ENCODE measurements at places on chromosomes 4 and X.

DNA sequence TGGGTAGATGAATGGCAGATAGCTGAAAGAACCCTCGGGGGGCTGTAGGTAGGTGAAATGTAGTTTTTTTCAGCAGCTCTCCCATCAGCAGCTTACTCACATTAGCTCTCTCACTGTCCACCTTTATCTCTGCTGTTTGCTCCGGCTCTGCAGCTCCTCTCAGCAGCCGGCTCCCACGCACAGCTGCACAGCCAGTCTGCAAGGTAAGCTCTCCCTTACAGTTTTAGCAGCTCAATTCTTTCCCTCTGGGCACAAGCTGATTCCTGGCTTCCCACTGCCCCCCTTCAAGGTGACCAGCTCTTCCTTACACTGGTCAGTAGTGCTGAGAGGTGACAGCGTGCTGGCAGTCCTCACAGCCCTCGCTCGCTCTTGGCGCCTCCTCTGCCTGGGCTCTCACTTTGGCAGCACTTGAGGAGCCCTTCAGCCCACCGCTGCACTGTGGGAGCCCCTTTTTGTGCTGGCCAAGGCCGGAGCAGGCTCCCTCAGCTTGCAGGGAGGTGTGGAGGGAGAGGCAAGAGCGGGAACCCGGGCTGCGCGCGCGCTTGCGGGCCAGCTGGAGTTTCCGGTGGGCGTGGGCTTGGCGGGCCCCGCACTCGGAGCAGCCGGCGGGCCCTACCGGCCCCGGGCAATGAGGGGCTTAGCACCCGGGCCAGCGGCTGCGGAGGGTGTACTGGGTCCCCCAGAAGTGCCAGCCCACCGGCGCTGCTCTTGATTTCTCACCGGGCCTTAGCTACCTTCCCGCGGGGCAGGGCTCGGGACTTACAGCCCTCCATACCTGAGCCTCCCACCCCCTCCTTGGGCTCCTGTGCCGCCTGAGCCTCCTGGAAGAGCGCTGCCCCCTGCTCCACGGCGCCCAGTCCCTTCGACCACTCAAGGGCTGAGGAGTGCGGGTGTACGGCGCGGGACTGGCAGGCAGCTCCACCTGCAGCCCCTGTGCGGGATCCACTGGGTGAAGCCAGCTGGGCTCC, 393.6 kb downstream of the CENPC start:
- no peaks in the 10 kb centered on the region for H3K36me3 ChIP-seq
- no peak for DNase-seq
- no peak overlapping the region for H3K27ac ChIP-seq
- no peaks in the 10 kb centered on the region for H3K27me3 ChIP-seq
- no peak overlapping the region for H3K4me3 ChIP-seq

GRCh38 chrX:43349363-43349762, 306.7 kb upstream of the MAOA start:
- no peaks in the 10 kb centered on the region for H3K36me3 ChIP-seq
- peak; percentile 23 for DNase-seq
- H3K27ac ChIP-seq: no peak overlapping the region
- no peak overlapping the region for H3K4me3 ChIP-seq

DNA sequence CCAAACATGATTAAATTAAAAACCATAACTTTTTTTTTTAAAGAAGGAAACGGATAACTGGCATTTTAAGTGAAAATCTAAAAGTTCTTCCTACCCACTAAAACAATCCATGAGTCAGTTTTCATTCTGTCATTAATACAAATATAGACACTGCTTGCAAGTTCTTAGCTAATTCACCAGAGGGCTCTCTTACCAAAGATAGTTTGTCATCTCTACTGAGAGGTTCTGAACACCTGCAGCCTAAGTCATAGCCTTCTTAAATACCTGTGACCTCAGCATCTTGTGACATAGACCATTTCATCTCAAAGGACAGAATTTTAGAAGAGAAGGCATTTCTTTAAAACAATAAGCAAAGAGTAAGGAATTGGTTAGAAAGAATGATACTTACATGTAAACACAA, 65.3 kb upstream of the FAM120C start:
- no peak overlapping the region for H3K4me3 ChIP-seq
- peak; percentile 9 for DNase-seq
- H3K27ac ChIP-seq: no peak overlapping the region

- DNase-seq: no peak
- H3K4me1 ChIP-seq: peaks cover 3% of the 10 kb centered on the region
- H3K27ac ChIP-seq: no peak overlapping the region
- H3K36me3 ChIP-seq: no peaks in the 10 kb centered on the region
Measured at GRCh38 chr4:158816955-158817354, 48.1 kb downstream of the FNIP2 start.

GRCh38 chr4:41572956-41573355, 35.0 kb downstream of the LIMCH1 start:
- H3K4me3 ChIP-seq: no peak overlapping the region
- no peak overlapping the region for H3K27ac ChIP-seq
- no peak for DNase-seq
- no peaks in the 10 kb centered on the region for H3K4me1 ChIP-seq

DNA sequence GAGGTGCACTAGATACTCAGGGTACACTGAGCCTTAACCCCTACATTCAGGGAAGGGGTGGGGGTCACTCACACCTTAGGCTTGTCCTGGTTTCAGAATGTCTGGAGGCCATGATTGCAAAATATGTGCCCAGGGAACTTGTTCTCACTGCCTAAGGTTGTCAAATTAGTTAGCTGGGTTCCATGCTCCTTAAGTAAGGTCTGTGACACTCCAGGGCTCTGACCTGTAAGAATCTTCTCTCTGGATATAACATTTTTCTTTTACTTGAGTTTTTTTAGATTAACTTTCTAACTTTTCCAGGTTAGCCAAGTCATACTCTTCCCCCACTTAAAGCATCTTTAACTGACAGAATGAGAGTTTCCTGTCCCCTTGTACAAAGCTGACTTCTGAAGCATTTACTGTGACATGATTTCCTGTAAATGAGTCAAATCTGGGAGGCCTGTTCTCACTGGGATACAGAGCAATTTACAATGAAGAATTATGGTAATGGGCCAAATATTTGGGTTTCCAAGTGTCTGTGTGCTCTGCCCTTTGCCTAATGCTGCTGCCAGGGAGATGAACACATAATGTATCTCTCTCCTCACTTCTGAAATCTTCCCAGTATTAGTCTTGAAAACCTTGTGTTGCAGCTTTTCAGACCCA, 101.7 kb downstream of the GATB start:
- H3K4me3 ChIP-seq: no peak overlapping the region
- peak; percentile 68 for DNase-seq
- no peaks in the 10 kb centered on the region for H3K4me1 ChIP-seq
- H3K27me3 ChIP-seq: no peaks in the 10 kb centered on the region

GRCh38 chrX:105658136-105658535, 164.2 kb upstream of the NRK start:
- H3K4me1 ChIP-seq: no peaks in the 10 kb centered on the region
- no peak overlapping the region for H3K4me3 ChIP-seq
- no peaks in the 10 kb centered on the region for H3K36me3 ChIP-seq
- H3K27me3 ChIP-seq: peaks cover 4% of the 10 kb centered on the region
- no peak overlapping the region for H3K27ac ChIP-seq

- H3K27me3 ChIP-seq: peaks cover 6% of the 10 kb centered on the region
- no peak overlapping the region for H3K27ac ChIP-seq
- H3K36me3 ChIP-seq: no peaks in the 10 kb centered on the region
Measured at GRCh38 chrX:1649621-1650020, 34.8 kb downstream of the ASMT start.

DNA sequence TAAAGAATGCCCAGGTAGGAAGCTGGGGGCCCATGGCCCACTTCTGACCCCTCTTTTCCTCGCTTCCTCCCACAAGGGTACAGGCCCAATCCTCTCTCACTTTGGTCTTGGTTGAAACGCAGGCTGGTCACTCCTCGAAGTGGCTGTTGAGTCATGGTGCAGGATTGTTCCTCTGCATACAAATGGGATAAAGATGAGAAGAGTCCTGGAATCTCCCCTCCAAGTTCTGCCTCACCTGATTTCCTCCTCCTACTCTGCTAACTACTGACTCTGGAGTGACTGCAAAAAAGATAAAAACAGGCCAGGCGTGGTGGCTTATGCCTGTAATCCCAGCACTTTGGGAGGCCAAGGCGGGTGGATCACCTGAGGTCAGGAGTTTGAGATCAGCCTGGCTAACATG, 1.7 kb downstream of the WDR45 start:
- H3K4me1 ChIP-seq: peaks cover 9% of the 10 kb centered on the region
- H3K4me3 ChIP-seq: no peak overlapping the region
- H3K36me3 ChIP-seq: peaks cover 31% of the 10 kb centered on the region
- H3K27ac ChIP-seq: no peak overlapping the region

- peaks cover 34% of the 10 kb centered on the region for H3K4me1 ChIP-seq
- peak; percentile 90 for DNase-seq
- H3K36me3 ChIP-seq: no peaks in the 10 kb centered on the region
- no peak overlapping the region for H3K27ac ChIP-seq
- peaks cover 79% of the 10 kb centered on the region for H3K27me3 ChIP-seq
Measured at GRCh38 chr4:110631584-110632505, 9.0 kb upstream of the PITX2 start.

DNA sequence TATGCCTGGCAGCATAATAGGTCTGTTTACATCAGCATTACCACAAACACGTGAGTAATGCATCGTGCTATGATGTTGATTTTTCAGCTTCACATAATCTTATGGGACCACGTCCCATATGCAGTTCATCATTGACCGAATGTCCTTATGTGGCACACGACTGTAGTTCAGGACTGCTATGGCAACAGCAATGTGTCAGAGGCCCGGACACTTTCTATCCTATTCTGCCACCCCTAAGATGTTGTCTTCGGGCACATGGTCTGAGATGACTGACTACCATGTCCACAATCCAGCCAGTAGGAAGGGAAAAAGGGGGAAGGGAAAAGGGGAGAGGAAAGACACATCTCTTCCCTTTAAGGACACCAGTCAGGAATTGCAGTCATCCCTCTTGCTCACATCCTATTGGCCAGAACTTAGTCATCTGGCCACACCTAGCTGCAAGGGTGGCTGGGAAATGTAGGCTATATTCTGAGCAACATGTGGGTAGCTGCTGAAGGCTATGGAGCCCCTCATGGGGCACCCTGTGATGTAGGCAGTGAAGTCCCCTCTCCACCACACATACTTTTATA, 196.0 kb upstream of the RBPJ start:
- DNase-seq: peak; percentile 8
- no peaks in the 10 kb centered on the region for H3K4me1 ChIP-seq
- no peak overlapping the region for H3K4me3 ChIP-seq

DNA sequence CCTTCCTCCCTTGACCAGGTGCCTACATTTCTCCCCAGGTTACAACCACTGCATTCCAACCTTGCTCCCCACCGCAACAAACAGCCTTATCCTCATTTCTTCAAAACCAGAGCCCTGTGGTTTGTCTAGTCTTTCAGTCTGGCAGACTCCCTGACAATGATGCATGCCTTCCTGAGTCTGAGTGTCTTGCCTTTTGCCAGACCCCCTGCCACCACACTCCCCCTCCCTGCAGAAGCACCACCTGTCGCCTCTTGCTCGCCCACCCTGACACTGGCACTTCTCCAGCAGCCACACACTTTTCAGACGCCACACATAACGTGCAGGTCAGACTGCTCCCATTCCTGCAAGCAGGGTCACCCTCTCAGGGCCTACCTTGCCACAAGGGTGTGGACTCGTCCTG, 349.2 kb upstream of the NOCT start:
- no peak overlapping the region for H3K4me3 ChIP-seq

- no peaks in the 10 kb centered on the region for H3K4me1 ChIP-seq
- H3K36me3 ChIP-seq: no peaks in the 10 kb centered on the region
- no peaks in the 10 kb centered on the region for H3K27me3 ChIP-seq
- no peak overlapping the region for H3K4me3 ChIP-seq
- H3K27ac ChIP-seq: no peak overlapping the region
- DNase-seq: no peak
Measured at GRCh38 chr4:149223659-149224058, 592.0 kb downstream of the IQCM start.

DNA sequence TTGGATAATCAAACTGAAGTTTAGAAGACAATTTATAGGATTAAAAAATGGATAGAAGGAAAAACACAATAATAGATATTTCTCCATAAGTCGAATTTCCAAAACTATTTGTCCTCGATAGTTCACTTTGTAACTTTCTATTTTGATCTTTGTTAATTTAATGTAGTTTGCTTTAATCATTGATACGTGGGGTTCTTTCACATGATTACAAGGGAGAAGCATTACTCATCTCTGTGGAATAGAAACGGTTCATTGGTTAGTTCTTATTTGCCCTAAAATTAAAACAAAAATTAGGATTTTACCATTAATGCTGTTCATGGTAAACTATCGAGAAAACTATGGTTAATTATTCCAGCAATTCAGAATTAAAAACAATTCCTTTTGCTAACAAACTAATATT, 2.1 kb downstream of the TET2 start:
- no peaks in the 10 kb centered on the region for H3K36me3 ChIP-seq
- H3K4me3 ChIP-seq: peak overlapping the region; percentile 95
- no peak for DNase-seq

- H3K4me1 ChIP-seq: peaks cover 22% of the 10 kb centered on the region
- no peak overlapping the region for H3K4me3 ChIP-seq
- peaks cover 11% of the 10 kb centered on the region for H3K27me3 ChIP-seq
- DNase-seq: no peak
Measured at GRCh38 chr4:1085404-1085799, 28.0 kb downstream of the RNF212 start.

GRCh38 chr4:87838890-87839591, 6.3 kb downstream of the MEPE start:
- DNase-seq: peak; percentile 52
- H3K27ac ChIP-seq: no peak overlapping the region
- no peak overlapping the region for H3K4me3 ChIP-seq
- H3K36me3 ChIP-seq: no peaks in the 10 kb centered on the region
- H3K4me1 ChIP-seq: peaks cover 3% of the 10 kb centered on the region

GRCh38 chrX:109954333-109954732, 48.6 kb upstream of the TMEM164 start:
- H3K4me1 ChIP-seq: no peaks in the 10 kb centered on the region
- no peaks in the 10 kb centered on the region for H3K36me3 ChIP-seq
- no peak overlapping the region for H3K4me3 ChIP-seq
- H3K27ac ChIP-seq: no peak overlapping the region
- DNase-seq: no peak

Measured in mesenchymal stem cell (in vitro differentiated cells and primary cell).